ENCODE measurements at places on chromosomes 7 and 10.

- no peak for DNase-seq
Observed at GRCh38 chr7:2065528-2065927, 167.2 kb downstream of the MAD1L1 start.

- peak; percentile 56 for DNase-seq
Observed at GRCh38 chr10:64733980-64734379, 1212.8 kb downstream of the REEP3 start.

- no peak for DNase-seq
Observed at GRCh38 chr7:127865466-127865865, 165.8 kb downstream of the LRRC4 start.

DNA sequence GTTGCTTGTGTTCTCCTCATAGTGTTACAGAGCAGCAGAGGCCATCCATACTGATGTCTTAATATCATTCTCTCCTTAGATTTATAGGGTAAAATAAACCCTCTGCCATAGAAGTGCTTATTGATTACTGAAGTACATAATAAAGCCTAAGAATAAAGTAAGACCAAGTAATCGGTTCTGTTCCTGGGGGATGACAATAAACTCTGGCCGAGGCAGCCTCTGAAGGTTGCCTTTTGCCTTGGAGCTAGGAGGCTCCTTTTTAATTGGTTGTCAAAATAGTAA is 711.6 kb upstream of the GALNT17 start:
- no peak for DNase-seq

DNA sequence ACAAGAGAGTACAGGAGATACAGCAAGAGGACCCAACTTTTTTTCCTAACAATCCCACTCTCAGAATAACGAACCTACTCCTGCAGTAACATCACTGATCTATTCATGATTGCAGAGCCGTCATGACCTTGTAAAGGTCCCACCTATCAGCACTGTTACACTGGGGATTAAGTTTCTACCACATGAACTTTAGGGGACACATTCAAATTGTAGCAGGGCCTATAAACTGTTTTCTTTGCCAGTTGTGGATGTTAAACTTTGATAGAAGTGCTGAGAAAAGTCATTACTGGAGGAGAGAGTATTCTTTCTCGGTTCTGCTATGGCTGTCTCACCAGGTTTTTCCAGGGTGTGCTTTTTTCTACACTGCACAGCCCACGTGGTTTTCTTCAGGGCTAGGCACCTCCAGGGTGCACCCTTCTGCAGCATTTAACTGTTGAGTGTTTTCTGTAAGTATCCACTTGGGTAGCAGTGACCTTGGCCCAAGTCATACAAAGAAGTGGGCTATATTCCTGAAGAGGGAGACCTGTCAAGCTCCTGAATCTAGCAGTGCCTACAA is 131.6 kb upstream of the AHR start:
- no peak for DNase-seq

GRCh38 chr7:158649279-158649678 is 55.3 kb downstream of the NCAPG2 start:
- DNase-seq, result peak; percentile 83

DNA sequence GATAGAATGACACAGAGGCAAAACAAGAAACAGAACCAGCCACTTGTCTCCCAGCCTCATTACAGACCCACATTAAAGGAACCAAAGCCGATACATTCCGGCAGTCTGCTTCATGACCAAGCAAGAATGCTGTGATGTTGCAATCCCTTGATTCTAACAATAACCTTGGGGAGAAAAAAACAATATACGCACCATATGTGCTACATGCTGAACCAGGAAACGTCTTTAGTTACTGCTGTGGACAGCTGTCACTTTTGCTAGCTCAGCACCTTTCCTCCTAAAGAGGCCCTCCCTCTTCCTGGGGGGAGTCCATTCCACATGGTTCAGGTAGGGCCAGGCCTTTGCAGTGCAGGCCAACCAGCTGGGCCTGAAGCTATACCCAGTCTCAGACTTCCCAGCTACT is 79.1 kb downstream of the PRTFDC1 start:
- no peak for DNase-seq

DNA sequence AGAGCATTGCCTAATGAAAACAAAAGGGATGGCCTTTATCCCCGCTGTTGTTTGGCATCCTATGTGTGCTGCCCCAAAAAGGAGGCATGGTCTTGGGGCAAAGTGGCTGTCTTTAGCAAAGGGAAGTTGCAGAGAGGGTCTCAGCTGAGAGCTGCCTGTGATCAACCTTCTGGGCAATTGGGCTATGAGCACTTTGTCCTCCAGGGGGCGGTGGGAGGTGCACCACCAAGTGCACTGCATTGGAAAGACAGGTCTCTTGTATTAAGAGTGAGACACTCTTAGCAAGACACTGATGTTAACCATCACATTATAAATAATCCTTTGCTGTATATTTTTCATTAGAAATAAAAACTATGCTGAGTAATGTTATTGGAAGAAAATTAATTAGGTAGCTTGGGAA is 314.8 kb downstream of the POM121L12 start:
- DNase-seq, result peak; percentile 7

GRCh38 chr7:494259-494687 is 25.4 kb downstream of the PDGFA start:
- no peak for DNase-seq

DNA sequence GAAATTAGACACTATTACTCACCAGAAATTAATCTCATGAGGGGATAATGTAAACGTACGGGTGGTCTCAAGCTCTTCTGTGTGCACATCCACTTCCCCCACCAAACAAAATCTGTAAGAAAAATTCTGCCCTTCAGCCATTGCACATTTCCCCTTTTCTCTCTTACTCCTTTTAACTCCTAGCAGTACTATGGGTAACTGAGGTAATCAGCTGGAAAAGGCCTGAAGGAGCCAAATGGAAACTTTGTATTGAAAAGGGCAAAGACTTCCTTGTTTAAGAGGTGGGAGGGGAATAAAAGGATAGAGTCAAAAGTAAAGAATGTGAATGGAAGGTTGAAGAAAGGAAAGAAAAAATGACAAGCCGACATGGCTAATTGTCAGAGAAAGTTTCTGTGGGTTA is 273.8 kb downstream of the RNLS start:
- no peak for DNase-seq

DNA sequence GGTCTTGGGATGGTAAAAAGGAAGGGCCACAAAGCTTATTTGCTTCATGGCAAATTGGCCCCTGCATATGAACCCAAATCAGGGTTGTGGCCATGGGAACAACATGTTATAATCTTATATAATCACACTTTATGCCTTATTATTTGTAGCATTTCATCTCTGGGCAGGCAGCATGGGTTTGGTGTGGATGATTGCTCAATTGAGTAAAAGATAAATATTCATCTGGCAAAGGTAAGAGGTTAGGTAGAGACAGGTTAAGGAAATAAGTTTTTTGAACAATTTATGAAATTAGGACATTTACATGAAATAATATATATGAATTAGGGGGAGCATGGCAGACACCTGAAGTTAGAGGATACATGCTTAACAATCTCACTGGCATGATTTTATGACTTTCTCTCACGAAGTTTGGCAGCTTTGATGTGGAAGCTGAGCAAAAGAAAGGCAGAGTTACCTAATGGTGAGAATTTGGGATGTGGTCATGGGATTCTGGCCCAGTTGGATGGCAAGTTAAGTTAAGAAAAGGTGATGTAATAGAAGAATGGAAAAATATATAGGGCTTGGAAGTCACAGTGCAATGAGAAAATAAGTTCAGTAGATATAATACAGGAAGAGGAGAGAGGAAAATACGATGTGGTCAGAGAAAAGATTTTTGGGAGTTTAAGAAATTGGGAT is 88.1 kb upstream of the FAM3C start:
- no peak for DNase-seq

GRCh38 chr10:116587878-116588591 is 2.7 kb upstream of the PNLIPRP1 start:
- peak; percentile 23 for DNase-seq

DNA sequence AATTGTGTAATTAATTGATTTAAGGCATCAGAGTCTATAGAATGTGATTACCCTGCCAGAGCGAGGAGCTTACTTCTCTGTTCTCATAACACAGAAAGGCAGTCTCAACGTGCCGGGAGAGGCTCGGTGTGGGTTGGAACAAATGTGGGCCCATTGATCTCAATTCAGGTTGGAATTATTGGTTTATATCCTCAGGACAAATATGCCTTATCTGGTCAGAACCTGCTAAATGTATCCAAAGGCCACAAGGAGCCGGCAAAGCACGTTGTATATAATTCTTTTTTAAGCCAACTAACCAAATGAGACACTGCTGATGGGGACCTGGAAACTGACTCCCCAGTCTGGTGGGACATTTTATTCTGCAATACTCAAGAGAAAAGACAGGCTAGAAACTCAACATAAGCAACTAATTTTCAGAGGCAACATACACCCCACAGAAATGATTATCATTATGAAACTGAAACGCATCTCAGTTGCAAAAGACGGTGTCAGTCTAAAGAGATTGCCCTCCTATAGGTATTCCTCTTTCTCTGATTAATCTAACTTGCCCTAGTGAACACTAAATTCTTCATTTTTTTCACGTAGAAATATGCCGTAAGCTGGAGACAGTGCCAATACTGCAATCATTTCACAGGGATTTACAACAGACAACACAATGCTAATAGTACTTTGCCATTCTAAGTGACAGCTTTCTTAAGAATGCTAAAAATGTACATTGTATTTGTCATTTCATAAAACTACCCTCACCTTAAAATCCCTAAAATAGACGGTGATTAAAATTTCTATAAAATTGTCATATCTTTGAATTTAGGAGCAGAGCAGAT is 9.4 kb downstream of the EBF3 start:
- DNase-seq, result no peak

DNA sequence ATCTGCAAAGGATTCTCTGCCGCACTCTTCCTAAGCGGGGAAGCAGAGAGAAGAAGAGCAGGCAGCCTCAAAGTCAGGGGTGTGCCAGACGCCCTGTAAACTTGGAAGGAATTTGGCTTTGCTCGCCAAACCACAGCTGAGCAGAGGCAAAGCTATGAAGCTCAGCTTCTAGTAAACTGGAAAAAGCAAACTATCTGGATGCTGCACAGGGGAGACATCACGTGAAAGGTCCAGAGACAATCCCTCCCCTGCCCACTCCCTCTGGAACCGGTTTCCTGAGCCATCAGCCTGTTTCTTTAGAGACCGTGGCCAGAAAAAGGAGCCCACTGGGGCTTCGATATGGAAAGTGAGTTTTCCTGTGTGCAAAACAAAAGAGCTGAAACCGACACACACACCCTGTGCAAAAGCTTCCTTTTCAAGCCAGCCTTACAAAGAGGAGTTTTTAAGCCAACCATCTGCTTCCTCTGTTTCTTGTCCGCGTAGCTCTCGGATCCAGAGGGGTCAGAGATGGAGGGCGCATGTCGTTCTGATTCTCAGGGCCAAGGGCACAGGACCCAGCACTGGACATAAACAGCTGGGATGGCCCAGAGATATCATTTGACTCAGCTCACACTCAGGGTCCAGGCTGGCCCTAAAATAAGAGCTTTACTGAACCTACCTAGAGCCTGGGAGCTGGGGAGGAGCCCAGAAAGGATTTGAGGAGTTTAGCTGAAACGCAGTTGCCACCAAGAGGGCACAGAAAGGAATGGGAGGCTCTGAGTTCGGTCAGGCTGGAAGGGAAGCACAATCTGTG is 58.2 kb upstream of the DNAAF5 start:
- DNase-seq, result no peak

- DNase-seq, result peak; percentile 46
Observed at GRCh38 chr10:93701866-93702209, 554 bp downstream of the FRA10AC1 start.

GRCh38 chr10:4262870-4263600 is 478.0 kb upstream of the KLF6 start:
- DNase-seq, result no peak

- no peak for DNase-seq
Observed at GRCh38 chr10:12507165-12507850, 158.0 kb downstream of the CAMK1D start.

GRCh38 chr7:36653663-36654355 is 70.5 kb downstream of the AOAH start:
- no peak for DNase-seq

DNA sequence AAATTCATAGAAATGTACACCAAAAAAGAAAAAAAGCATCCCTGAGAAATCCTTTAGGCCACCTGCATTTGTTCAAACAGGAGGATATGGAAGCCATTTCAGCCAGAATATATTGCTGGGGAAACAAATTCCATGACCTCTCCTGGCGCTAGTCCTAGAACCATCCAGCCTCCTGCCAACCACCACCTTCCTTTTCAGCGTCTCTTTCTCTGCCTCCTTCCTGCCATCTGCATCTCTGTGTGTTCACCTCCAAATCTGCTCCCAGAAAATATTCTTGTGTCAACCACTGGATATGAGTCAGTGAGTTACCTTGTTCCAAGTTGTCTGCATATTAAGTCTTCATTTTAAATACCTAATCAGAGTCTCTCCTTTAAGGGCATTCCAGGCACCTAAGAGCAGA is 50.6 kb upstream of the NPY start:
- DNase-seq, result no peak

DNA sequence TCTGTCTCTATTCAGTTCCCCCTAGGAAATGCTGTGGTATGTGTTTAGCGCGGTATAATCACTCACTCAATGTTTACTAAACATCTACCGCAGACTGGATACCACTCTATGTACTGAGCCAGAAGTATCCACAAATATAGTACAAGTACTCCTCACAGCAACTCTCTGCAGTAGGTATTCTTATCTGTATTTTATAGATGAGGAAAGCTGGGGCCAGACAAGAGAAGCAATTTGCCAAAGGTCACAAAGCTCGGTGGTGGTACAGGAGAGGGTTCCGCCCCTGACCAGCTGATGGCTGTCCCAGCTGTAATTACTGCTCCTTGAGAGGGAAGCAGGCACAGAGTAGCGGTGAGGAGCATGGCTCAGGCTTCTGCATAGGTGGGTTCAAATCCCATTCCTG is 184.1 kb downstream of the DOCK4 start:
- no peak for DNase-seq

DNA sequence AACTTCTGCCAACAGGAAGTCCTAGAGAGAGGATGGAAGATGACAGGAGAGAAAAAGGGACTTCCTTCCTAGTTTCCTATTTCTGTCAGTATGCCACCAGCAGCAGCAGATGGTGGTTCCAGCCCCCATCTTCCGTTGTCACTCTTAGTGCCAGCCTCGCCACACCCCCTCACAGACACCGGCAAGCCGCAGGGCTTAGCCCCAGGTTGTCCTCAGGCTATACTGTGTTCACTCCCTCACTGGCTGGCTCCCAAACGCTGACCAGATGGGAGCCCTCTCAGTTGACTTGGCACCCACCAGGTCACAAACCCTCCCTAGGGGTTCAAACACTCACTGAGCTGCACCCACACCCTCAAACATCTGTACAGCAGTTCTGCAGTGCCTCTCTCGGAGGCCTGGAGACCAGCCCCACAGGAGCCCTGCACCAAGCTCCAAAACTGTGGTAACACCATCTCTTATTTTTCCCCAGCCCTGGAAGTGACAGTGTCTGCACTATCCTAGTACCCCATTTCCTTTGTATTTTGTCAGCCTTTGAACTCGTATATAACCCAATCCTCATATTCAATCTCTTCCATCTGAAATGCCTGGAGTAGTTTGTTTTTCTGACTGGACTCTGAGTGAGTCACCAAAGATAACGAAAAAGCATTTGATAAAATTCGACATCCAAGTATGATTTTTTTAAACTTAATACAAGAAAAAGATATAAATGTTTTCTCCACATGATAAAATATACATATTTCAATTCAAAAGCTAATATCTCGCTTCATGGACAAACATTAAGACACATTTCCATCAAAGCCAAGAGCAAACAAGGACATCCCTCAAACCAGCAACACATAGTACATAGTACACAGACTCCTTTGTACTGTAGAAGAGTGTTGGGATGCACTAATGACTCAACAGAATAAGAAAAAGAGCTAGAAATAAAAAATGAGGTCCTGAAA is 34.5 kb downstream of the SMURF1 start:
- no peak for DNase-seq

GRCh38 chr10:68106656-68107055 is 2.6 kb upstream of the MYPN start:
- DNase-seq, result no peak

All from RKO (cell line).